ENCODE measurements at places on chromosomes 3 and 15.

GRCh38 chr15:66039117-66039871 is 170.0 kb downstream of the RAB11A start:
- DNase-seq, result peak; percentile 2

DNA sequence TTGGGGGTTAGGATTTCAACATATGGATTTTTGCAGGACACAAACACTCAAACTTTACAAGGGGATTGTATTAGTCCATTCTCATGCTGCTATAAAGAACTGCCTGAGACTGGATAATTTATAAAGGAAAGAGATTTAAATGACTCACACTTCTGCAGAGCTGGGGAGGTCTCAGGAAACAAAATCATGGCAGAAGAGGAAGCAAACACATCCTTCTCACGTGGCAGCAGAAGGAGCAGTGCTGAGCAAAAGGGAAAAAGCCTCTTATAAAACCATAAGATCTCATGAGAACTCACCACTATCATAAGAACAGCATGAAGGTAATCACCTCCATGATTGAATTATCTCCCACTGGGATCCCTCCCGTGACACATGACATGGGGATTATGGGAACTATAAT is 1183.1 kb downstream of the ZPLD1 start:
- DNase-seq, result no peak

DNA sequence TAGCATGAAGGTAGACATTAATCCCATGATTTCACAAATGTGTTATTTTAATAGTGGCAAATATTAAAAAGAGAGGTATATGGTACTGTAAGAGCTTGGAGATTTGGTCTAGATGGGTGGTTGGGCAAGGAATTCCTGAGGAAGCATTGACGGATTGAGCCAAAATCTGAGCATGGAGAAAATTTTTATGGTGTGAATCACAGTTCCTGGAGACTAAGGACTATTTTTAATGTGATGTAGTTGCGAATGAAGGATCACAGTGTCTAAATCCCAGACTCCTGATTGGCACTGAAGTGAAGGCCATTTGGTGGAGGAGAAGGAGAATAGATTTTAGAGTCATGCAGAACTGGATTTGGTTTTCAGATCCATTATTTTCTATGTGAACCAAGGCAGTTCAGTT is 188.7 kb upstream of the FEZF2 start:
- peak; percentile 49 for DNase-seq

DNA sequence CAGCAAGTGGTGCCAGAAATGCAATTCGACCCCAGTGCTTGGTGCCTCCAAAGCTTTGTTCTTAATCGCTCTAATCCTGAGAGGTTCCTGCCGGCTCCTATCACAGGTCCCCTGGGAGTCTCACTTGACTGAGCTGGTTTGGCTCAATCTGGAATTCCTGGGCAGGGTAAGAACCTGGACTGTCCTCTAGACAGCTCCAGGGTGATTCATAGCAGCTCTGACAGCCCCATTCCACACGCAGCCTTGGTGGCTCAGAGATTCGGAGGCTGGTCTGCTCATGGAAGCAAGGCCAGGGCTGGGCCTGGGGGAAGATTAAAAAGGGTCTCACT is 37.9 kb downstream of the MYO5C start:
- DNase-seq, result peak; percentile 72

- no peak for DNase-seq
Observed at GRCh38 chr3:69505770-69506407, 120.0 kb upstream of the FRMD4B start.

GRCh38 chr3:71389191-71389590 is 194.3 kb downstream of the FOXP1 start:
- no peak for DNase-seq

DNA sequence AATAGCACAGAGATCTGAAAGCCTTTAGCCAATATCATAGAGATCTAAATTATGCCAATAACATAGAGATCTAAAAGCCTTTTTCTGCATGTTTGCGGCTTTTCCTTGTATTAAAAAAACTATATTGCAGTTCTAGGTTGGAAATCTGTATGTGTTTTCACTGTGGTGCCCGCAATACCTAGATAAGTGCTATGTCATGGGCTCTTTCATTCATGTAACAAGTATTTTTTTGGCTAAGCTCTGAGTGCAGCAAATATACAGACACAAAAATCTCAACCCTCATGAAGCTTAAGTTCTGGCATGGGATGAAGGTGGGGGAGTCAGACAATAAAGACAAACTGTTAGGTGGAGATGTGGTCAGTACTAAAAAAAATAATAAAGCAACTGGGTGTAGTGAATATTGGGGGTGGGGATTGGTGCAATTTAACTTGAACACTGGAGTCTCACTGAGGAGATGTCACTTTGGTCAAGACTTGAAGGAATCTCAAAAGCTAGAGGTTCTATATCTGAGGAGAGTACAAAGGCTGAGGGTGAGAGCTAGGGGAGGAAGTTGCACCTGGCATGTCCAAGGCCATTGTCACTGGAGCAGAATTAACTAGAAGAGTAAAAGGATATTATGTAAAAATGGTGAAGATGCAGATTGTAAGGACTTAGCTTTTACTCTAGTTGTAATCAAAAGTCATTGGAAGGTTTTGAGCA is 973 bp downstream of the BUB1B start:
- DNase-seq, result no peak

DNA sequence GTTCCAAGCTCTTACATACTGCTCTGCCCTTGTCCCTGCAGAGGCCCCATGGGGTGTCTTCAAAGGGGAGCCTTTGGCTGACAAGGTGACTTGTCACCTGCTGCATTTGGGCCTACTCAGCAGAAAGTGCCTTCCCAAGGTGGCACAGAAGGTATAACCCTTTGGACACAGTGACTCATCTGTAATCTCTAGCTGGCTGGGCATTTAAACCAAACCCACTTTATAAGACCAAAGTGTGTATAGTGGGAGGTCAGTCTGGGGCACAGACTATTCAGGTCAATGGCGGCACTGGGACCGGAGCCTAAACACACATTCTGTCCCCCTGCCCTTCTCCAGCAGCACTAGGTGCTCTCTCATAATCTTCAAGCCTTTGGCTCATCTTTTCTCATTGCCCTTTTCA is 35.1 kb downstream of the GJD2 start:
- DNase-seq, result no peak

- no peak for DNase-seq
Observed at GRCh38 chr3:132285620-132285945, 31.6 kb upstream of the ACP3 start.

DNA sequence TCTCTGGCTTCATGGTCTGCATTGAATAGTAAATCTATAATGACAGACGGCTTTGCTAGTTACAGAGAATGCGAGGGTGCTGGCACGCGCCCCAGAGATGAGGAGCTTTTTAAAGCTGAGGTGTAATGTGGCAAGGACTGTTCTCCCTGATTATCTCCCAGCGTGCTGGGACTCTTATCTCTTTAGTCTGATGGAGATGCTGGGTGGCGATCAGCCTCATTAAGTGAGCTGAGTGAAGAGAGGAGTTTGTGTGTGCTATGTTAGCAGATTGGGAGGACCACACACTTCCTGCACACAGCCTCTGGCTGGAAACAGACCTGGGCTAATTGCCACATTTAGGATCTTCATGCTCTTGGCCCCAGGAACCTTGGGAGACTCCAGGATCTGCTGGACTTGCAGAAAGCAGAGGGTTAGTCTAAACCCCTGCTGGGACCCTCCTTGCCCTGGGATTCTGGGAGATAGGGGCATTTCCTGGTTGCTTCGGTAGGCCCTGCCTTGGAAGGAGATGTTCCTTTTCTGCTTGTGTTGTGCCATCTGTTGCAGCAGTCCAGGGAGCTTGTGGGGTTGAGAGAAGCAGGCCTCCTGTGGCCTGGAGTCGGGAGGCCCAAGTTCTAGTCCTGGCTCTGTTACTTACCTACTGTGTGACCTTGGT is 15.0 kb downstream of the PDIA5 start:
- no peak for DNase-seq

- DNase-seq, result no peak
Observed at GRCh38 chr3:106397006-106397405, 528.2 kb upstream of the CBLB start.

DNA sequence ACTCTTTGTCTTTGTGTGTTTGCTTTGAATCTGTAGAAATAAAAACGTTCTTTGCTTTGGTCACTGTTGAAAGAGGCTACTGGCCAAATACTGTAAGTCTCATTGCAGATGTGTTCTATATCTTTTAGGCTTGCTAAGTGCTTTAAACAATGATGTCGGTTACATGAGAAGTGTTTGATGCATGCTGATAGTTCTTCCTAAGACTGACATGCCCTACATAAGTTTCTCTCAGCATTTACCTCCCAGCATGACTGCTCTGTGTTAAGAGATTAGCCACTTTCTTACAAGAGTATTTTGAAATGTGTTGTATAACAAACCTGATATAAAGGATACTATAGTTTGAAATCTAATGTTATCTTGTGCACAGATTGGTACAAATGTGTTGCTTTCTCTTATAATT is 1088.7 kb downstream of the NSUN3 start:
- no peak for DNase-seq

DNA sequence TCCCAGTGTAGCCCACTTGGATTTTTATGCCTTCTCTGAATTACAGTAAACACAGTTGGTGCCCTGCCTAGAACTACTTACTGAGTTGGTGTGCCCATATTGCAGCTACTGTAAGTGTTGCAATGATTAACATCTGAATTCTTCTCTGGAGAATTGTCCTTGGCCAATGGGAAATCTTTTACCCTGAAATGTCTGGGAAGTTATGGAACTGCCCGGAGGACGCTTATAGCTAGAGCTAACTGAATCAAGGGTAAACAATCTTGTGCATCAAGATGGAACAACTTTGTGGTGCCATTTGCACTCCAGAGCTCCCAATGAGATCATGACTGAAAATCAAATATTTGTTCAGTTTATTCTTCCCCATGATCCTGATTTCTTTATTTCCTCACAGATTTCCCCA is 246.7 kb upstream of the CBLB start:
- no peak for DNase-seq

DNA sequence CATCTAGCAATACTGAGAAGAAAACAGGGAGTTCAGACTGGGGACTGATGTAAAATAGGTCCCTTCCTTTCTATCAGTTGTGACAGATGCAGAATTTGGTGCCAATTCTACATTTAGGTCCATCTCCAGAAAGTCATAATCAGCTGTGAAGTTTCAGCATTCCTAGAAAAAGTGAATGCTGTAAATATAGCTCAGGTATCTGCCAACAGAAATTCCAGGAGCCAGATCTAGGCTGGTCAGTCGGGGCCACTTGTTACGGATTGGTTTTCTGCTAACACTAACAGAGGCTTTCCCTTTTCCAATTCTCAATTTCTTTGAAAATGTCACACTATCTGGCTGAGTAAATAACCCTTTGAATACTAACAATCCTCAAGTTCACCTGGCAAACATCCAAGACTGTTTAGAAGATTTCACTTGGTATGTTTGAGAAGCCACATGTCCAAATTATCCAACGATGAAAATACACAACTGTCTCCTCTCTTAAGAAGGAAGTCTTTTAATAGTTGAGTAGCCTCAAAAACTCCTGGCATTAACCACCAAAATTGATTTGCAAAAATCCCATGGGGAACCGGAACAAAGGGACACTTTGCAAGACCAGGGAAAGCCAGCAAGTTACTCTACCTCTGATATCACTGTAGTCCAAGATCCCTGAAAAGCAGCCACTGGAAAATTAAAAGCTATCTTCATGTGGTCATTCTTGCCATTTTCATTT is 222.3 kb downstream of the ZMAT3 start:
- no peak for DNase-seq

GRCh38 chr15:58393241-58393662 is 38.5 kb upstream of the LIPC start:
- DNase-seq, result peak; percentile 79

- no peak for DNase-seq
Observed at GRCh38 chr3:19734453-19734852, 199.6 kb downstream of the EFHB start.

DNA sequence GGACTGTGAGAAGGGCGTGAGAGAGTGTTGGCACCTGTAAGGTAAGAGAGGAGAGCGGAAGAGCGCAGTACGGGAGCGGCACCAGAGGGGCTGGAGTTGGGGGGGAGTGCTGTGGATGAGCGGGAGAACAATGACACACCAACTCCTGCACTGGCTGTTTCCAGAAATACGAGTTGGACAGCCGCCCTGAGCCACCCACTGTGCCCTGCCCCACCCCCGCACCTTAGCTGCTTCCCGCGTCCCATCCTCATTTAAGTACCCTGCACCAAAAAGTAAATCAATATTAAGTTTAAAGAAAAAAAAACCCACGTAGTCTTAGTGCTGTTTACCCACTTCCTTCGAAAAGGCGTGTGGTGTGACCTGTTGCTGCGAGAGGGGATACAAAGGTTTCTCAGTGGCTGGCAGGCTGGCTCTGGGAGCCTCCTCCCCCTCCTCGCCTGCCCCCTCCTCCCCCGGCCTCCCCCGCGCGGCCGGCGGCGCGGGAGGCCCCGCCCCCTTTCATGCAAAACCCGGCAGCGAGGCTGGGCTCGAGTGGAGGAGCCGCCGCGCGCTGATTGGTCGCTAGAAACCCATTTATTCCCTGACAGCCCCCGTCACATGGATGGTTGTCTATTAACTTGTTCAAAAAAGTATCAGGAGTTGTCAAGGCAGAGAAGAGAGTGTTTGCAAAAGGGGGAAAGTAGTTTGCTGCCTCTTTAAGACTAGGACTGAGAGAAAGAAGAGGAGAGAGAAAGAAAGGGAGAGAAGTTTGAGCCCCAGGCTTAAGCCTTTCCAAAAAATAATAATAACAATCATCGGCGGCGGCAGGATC is at the start of gene SOX2:
Gene SOX2, plus strand, starts transcription at position 601 of the 811 bp plus-strand sequence. CDS start 436 bp downstream, outside the sequence.
- peak; percentile 45 for DNase-seq

DNA sequence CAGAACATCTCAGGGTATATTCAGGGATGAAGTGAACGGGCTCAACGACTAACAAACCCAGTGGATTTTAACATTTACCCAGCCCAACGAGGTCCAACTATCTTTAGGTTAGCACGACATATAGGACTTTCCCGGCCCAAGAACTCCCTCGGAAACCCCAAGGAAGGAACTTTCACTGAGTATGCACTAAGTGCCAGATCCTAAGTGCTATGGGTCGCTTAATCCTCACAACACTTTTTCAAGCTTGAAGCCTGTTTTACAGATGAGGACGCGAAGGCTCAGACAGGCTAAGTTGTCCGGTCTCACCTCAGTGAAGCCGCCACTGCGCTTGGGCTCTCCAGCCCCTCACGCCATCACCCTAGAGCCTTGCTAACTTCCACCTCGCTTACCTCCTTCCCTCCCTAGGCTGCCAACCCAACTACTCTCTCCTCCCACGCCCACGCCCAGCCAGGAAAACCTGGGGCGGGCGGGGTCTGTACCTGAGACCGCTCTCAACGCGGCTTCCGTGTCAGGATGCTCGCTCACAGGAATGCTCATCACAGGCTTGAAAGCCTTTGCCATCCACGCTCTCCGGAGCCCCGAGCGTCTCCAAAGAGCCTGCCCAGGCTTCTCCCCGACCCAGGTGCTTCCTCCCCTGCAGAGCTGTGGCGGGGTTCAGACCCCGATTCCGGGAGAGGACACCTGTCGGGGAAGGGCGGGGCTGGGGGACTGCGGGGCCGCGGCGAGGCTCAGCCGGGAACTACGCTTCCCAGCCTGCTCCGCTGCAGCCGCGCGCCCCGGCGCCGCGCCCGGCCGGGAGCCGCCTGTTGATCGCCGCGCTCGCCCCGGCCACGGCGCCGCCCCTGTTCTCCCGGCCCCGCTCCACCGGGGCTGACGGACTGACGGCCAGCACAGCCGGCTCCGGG is at the start of gene TMOD2:
Gene TMOD2, plus strand, starts transcription at position 806 of the 905 bp plus-strand sequence. CDS start 14,845 bp downstream, outside the sequence.
- no peak for DNase-seq
